ENCODE measurements at places on chromosomes 16 and 17.

DNA sequence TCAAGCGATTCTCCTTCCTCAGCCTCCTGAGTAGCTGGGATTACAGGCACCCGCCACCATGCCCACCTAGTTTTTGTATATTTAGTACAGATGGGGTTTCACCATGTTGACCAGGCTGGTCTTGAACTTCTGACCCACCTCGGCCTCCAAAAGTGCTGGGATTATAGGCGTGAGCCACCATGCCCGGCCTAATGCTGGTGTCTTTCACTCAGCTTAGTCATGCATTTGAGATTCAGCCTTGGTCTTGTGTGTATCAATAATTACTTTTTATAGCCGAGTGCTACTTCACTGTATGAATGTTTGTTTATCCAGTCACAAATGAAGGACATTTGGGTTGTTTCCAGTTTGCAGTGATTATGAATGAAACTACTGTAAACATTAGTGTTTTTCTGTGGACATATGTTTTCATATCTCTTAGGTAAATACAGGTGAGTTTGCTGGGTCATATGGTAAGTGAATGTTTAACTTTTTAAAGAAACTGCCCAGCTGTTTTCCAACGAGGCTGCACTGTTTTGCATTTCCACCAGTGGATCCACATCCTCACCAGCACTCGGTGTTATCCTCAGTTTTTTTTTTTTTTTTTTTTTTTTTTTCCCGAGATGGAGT, 11.0 kb upstream of the PLCG2 start:
- no peak for DNase-seq

- DNase-seq: no peak
Observed at GRCh38 chr17:62696256-62696655, 68.8 kb downstream of the MRC2 start.

DNA sequence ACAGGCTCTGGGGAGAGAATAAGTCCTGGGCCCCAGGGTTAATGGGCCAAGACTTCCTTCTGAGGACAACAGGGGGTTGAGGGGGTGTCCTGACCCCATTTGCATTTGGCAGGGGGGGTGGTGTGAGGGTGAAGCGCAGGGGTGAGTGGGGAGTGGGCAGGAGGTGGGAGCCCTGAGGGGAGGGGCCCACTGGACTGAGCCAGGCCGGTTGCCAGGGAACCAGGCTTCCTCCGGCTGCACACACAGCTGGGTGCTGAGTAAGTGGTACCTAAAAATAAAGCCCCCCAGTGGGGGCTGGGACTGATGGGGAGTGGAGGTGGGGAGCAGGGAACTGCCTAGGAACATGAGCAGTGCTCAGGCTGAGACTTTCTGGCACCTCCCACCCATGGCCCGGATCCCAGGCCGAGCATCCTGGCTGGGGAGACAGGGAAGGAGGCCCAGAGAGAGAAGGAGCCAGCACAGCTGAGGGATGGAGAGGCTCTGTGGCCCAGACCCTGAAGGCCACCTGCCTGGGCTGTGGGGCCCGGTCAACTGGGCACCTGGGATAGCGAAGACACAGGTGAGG, 7.5 kb upstream of the RASD1 start:
- no peak for DNase-seq

GRCh38 chr16:26863931-26864330, 202.8 kb upstream of the C16orf82 start:
- DNase-seq: no peak

- no peak for DNase-seq
Observed at GRCh38 chr16:2527784-2528100, 3.5 kb downstream of the CEMP1 start.

- no peak for DNase-seq
Observed at GRCh38 chr16:19294156-19294649, 8.7 kb downstream of the CLEC19A start.

DNA sequence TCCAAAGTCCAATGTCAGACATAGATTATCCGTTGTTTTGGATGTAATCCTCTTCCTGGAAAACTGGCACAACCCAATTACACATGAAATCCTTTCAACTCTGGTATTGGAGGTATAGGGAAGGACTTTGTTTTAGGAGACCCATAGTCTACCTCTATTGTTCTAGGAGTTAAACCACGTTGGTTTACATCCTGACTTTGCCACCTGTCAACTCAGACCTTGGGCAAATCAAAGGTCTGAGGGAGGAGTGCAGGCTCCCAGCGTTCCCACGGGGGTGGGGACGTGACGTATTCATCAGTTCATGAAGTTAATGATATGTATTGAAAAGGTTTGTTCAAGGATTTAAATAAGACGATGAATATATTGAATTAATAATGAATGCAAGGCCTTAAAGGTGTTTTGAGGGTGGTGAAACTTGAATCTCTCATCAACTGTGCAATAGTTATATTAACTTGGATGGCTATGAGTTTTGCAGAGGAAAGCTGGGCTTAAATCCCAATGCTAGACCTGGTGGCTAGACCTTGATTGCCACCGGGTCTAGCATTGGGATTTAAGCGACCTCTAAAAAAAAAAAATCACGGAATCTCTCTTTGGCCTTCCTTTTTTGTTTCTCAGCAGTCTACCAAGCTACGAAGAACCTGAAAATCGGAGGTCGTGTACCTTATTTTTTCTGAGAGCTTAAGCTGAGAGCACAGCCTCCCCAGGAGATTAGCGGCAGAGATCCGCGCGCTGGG, 744 bp upstream of the NF1 start:
- peak; percentile 48 for DNase-seq

- DNase-seq: no peak
Observed at GRCh38 chr17:44584443-44584842, 27.2 kb downstream of the FZD2 start.

DNA sequence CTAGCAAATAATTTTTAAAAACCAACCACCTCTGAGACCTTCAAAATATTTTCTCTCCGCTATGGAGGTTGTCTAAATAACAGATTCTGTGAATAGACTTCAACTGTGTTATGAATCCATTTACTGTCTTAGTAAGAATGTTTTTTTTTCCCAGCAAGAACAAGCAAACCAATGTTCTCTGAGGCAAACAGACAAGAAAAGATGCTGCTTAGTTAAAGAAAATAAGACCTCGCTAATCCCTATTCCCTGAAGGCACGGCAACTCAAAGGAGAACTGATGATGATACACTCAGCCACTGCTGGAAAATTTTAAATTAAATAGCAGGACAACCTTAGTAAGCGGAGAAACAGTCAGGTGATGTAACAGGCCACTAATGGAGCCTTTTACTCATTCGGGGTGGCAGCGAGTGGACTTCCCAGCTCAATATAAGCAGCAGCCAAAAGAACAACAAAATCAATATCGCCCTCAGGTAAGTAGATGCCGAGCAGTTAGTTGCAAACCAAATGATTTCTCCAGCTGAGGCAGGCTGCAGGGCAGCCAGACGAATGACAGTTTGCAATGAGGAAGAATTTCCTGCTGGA, 81.8 kb downstream of the CPPED1 start:
- DNase-seq: no peak

GRCh38 chr17:5819396-5819795, 235.1 kb upstream of the NLRP1 start:
- no peak for DNase-seq

GRCh38 chr16:85777583-85778310, 21.6 kb downstream of the EMC8 start:
- DNase-seq: no peak

GRCh38 chr17:82374626-82375331, 3.2 kb downstream of the UTS2R start:
- no peak for DNase-seq

DNA sequence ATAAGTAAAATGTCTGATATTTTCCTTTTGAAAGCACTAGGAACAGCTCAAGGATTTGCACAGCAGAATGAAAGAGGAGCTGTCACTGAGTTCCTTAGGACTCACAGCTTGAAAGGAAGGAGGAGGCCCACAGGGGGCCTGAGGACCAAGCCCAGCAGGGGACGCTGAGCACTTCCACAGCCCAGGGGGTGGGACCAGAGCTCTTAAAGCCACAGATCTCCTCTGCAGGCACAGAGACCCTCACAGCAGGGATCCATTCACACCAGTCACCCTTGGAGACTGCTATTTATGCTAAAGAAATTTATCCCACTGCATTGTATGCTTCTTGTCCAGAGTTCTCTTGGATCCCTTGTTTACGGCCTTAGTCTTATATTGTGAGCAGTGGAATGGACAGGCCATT, 253.3 kb downstream of the STX8 start:
- DNase-seq: no peak

DNA sequence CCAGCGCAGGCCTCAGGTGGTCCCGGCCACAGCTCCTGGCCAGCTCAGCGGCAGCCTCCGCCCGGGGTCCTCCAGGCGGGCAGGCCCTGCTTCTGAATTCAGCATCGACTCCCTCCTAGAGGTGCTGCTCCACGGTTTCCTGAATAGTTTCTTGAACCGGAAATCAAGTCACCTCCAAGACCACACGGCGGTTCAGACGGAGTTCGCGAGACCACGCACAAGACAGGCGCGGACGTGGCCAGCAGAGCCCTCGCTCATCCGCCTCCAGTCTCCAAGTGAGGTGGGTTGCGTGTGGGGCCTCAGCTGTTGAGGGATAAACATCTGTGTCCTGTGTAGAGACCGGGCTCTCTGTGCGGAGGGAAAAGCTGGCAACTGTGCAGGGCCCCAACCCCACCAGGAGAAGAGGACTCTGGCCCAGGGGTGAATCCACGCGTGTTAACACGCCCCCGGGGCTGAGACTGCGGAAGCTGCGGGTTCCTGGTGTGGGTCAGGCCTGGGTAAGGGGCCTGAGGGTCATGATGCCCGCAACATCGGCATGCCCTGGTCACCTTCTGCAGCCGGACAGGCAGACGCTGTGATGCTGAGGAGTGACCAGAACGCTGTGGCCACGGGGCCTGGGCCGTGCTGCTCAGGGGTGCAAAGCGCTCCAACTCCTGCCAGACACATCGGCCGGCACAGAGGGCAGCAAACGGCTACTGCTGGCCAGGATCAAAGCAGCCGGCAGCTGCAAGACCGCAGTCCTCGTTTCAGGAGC, 55.0 kb upstream of the METRNL start:
- no peak for DNase-seq

DNA sequence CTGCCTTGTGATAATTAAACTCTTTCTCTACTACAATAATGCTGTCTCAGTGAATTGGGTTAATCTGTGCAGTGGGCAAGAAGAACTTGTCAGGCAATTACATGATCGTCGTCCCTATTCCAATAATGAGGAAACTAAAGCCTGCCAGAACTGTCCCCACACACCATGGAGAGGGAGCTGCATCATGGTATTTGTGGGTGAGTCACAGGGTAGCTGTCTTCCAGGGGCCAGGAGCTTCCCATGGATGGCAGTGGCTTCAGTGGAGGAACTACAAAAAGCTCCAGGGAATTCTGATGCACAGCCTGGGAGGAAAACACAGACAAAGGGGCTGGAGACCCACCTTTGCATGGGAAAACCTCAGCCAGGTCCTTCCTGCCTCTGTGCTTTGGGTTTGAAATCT, 83.3 kb upstream of the C16orf82 start:
- no peak for DNase-seq

GRCh38 chr16:68475071-68475470, 26.8 kb upstream of the SMPD3 start:
- no peak for DNase-seq

DNA sequence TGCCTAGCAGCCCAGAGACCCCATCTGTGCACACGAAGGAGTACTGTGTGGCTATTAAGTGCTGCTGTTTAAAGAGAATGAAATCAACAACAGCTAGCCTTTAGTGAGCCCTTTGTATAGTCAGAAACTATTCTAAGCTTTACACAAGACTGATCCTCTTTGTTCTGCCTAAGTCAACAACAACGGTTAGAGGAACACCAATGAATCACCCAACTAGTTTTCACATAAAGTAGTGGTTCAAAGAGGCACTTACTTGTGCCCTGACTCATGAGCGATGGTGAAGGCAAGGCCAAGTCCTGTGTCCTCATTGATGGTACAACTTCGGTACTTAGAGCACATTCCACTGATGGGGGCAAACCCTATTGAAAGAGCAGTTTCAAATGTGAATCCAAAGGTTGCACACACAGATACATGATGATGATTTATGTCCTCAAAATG, 75.8 kb downstream of the ADAMTS18 start:
- no peak for DNase-seq

DNA sequence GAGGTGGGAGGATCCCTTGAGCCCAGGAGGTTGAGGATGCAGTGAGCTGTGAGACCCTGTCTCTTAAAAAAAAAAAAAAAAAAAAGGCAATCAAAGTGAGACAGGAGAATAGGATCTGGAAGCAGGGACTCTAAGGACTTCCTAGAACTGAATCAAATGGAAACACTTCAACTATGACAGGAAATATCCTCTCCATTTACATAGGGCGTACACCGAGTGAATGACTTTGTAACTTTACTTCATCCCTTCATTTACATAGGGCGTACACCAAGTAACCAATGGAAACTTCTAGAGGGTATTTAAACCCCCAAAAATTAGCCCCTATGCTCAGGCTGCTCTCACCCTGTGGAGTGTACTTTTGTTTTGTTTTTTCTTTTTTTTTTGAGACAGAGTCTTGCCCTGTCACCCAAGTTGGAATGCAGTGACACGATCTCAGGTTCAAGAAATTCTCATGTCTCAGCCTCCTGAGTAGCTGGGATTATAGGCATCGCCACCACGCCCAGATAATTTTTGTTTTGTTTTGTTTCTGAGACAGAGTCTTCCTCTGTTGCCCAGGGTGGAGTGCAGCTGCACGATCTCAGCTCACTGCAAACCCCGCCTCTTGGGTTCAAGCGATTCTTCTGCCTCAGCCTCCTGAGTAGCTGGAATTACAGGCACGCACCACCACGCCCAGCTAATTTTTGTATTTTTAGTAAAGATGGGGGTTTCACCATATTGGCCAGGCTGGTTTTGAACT, 9.6 kb upstream of the PRPSAP1 start:
- no peak for DNase-seq

DNA sequence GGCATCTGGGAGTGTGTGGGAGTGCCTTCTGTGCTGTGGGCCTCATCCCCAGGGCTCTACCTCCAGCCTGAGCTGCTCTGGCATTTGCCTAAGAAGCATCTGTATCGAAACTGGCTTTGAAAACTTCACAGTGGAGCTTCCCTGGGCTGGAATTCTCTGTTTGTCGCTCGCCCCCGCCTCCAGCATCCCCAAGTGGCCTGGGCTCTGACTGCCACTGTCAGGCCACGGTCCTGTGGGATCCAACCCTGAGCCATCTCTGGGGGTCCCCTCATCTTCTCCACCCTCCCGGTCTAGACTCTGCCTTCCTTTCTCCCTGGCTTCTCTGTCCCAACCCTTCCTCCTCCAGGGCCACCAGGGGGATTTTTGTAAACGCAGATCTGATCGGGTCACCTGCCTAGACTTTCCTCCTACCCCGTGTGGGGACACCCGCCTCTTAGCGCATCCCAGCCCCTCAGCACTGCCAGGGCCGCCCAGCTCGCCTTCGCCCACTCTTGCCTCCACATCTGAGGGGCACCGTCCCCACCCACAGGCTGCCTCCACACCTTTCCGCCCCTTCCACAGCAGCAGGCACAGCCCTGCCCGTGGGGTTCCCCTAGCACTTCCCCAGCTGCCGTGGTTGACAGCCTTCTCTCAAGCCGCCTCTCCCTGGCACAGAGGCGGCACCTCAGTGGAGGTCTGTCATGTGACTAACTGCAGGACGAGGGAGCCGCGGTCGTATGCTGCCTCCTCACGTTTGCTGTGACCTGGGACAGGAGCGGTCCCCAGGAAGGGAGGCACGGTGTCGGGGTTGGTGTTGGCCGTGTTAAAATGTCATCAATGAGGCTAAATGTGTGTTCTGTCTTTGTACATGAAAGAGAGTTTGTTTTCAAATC, 12.0 kb downstream of the TBC1D24 start:
- peak; percentile 56 for DNase-seq
